B cell (primary cell): ENCODE measurements at places on chromosomes 5 and 9.

DNA sequence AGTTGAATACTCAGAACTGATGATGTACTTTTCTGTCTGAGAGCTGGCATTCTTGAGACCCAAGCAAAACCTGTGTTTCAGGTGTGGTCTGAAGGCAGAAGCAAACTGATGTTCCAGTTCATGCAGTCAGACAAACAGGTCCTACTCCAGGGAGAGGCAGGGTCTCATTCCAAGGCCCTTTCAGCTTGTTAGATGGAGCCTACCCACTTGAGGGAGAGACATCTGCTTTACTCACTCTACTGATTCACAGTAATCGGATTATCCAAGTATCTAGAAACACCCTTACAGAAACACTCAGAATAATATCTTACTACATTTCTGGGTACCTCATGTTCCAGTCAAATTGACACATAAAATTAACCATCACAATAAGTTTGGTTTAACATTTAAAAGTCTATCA is 207.8 kb downstream of the KDM4C start:
- no peak overlapping the region for H3K27ac ChIP-seq
- peaks cover 13% of the 10 kb centered on the region for H3K36me3 ChIP-seq
- H3K4me3 ChIP-seq: no peak overlapping the region
- no peaks in the 10 kb centered on the region for H3K27me3 ChIP-seq

GRCh38 chr5:168807287-168807686 is 228.1 kb upstream of the PANK3 start:
- no peaks in the 10 kb centered on the region for H3K27me3 ChIP-seq
- H3K4me1 ChIP-seq: no peaks in the 10 kb centered on the region
- no peak overlapping the region for H3K4me3 ChIP-seq

GRCh38 chr5:87095787-87096186 is 171.9 kb upstream of the RASA1 start:
- no peaks in the 10 kb centered on the region for H3K36me3 ChIP-seq
- no peak overlapping the region for H3K4me3 ChIP-seq
- peaks cover 25% of the 10 kb centered on the region for H3K4me1 ChIP-seq
- no peak overlapping the region for H3K27ac ChIP-seq

- no peaks in the 10 kb centered on the region for H3K36me3 ChIP-seq
- no peak overlapping the region for H3K4me3 ChIP-seq
- no peak for DNase-seq
Measured at GRCh38 chr9:4530375-4530774, 40.1 kb downstream of the SLC1A1 start.

- no peaks in the 10 kb centered on the region for H3K27me3 ChIP-seq
- H3K4me3 ChIP-seq: no peak overlapping the region
- H3K36me3 ChIP-seq: no peaks in the 10 kb centered on the region
- DNase-seq: peak; percentile 29
Measured at GRCh38 chr9:132804576-132805295, 73.3 kb downstream of the AK8 start.

DNA sequence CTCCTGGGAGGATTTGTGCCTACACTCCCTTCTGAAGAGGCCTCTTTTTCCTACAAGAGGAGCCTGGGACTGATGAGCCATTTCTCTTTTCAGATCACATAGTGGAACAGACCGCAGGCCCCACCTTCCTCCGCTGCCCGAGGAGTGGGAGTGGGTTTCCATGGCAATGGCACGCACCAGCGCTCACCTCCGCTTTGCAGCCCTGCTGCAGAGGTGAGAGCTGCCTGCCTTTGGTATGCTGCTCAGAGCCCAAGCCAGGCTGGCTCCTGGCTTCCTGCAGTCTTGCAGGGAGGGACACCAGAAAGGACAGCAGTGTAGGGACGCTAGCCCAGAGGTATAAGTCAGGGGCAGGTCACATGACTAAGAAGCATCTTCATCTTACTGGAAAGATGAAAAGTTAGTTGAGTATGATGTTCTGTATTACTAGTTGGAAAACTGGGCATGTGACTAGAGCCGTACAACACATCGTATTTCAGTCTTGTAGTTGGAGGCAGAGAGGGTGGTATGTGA is 12.4 kb downstream of the PTTG1 start:
- no peak overlapping the region for H3K27ac ChIP-seq
- H3K4me3 ChIP-seq: peak overlapping the region; percentile 0
- H3K4me1 ChIP-seq: peaks cover 38% of the 10 kb centered on the region
- peak; percentile 78 for DNase-seq
- no peaks in the 10 kb centered on the region for H3K36me3 ChIP-seq
- H3K27me3 ChIP-seq: no peaks in the 10 kb centered on the region

GRCh38 chr5:2748861-2749513 is 2.5 kb downstream of the IRX2 start:
- no peaks in the 10 kb centered on the region for H3K4me1 ChIP-seq
- peaks cover 36% of the 10 kb centered on the region for H3K27me3 ChIP-seq
- no peak for DNase-seq
- H3K36me3 ChIP-seq: no peaks in the 10 kb centered on the region
- no peak overlapping the region for H3K27ac ChIP-seq
- no peak overlapping the region for H3K4me3 ChIP-seq

DNA sequence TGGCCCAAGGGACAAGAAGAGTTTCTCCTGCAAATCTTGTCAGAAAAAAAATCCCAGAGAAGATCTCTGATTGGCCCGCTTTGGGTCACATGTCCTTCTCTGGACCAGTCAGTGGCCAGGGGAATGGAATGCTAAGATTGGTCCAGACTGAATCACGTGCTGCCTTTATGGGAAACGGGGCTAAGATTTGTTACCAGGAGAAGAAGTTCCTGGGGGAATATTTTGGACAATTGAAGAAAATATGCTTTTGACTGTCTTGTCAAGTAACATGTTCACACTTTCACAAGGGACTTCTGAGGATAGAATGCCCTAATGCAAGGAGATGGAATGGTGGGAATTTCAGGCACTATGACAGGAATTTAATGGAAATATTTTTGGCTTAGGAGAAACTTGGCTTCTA is 74.1 kb upstream of the SH3PXD2B start:
- DNase-seq: no peak
- no peak overlapping the region for H3K4me3 ChIP-seq
- H3K36me3 ChIP-seq: no peaks in the 10 kb centered on the region
- H3K4me1 ChIP-seq: no peaks in the 10 kb centered on the region
- H3K27me3 ChIP-seq: peaks cover 5% of the 10 kb centered on the region

GRCh38 chr9:88994469-88995199 is 3.4 kb downstream of the S1PR3 start:
- H3K27me3 ChIP-seq: peaks cover 41% of the 10 kb centered on the region
- DNase-seq: no peak
